ENCODE measurements at places on chromosomes 2 and 18. TPM values are rescaled to one million over a fixed set of nuclear protein-coding genes. Genes with fewer than 3 reads are reported as not detected.

Gene HOXD12
- polyA plus RNA-seq: not detected

Gene PDE11A
- polyA plus RNA-seq: 1.00 TPM

Gene GALR1
- 0.01 TPM for polyA plus RNA-seq

Gene CYP27A1
- polyA plus RNA-seq: 21.2 TPM

DNA sequence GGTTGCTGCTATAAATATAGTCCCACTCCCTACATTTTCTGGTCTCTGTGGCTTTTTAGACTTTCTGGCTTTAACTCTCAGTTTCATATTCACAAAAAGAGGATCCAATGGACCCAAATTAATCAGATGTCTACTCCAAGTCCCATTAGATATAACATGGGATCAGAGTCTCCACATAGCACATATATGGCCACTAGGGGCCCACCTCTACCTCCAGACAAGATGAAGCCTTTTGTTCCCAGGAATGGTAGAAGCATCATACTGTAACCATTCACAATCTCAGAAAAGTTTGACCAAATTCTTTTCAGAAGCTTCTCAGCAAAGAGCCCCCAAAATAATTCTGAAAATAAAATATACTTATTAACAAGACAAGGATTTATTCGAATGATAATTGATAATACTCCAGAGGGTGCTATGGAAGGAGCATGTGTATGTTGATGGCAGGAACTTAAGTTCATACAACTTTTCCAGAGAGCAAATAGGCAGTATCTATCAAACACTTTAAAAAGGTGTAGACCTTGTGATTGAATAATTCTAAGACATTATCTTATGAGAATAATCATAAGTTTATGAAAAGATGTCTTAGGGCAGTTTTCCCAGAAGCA is 382.3 kb upstream of the CRIM1 start:
- DNase-seq: no peak

DNA sequence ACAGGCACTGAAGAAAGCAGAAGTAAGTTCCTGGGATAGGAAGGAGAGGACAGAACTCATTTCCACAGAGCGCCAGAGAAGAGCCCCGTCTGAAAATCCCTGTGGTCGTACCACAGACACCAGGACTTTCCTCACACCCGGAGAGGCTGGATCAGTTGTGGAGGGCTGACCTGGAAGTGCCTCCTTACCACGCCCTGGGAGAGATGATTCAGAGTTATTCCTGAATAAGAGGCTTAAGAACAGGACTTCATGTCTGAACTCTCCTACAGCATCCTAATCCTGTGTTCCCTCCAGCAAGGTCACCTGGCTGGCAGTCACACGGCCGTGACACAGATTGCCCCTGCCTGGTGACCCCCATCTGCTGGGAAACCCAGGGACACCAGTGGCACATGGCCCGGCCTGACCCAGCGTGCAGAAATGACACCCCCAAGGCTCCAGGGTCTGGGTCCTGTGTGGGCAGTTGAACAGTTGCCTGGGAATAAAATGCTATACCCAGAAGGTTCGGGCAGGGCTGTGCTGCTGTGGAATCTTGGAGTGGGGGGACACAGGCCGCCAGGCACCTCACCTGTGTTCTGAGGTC is 105.9 kb downstream of the PXDN start:
- no peak for DNase-seq

DNA sequence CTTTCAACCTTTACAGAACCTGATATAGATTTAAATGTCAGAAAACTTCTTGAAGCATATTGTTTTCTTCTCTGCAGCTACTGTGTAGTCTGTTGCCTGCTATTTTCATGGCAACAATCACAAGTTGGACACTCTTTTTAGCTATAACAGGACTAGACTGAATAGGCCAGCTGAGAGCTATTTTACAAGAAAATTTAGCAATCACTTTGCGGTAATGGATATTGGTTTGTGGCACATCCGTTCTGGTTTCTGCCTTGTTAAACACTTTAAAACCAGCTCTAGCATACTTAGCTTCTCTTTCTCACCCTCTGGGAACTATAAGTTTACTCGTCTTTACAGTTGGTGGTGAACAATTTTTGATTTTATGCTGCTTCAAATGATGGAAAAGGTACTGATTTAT is 125.7 kb downstream of the MAP2 start:
- no peak for DNase-seq

DNA sequence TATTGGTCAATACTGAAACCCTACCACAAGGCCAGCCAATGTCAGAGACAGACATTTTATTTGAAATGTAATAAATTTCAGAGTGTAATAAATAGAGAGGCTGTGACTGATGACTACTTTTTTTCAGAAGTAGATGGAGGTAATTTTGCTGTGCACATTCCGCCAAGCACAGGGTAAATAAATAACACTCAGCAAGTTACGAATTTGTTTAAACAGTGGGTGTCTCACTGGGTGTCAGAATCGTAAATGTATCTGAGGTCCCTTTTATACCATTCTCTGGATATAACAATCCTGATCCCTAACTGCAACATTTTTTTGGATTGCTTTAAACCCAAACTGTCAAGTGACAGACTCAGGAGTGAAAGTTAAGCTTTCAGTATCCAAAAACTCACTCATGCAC is 74.1 kb downstream of the GATA6 start:
- DNase-seq: no peak

DNA sequence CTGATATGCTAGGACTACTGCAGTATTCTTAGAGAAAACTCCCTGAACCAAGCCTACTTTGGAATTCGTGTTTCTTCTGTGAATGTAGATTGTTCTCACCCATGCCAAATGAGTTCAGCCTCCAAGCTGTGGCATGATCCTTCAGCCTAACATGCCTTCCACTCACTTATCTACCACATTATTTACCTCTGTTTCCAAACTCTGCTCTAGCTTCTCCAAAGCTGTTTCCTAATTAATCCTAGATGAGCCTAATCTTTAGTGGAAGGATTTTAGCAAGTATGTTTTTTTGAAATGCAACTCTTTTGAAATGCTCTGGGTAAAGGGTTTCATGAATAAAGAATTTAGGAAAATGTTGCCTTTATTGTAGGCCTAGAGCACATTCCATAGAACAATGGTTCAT is 152.9 kb upstream of the MMADHC start:
- DNase-seq: no peak

DNA sequence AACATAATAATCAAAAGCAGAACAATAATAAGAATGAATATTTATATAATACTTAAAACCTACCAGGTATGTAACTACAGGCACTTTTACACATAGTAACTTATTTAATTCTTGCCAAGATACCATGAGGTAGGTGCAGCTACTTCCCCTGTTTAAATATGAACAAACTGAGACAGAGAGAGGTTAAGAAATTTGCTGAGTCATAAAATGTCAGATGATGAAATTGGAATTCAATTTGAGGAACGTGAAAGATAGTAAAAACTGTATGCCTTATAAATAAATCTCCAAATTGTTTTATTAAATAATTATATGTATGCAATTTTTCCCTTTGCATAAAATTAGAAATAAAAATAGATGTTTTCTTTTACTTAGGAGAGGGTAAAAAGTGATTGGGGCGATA is 1103.3 kb upstream of the NRXN1 start:
- no peak for DNase-seq

GRCh38 chr2:237935740-237936452 is 30.9 kb upstream of the UBE2F start:
- peak; percentile 13 for DNase-seq

DNA sequence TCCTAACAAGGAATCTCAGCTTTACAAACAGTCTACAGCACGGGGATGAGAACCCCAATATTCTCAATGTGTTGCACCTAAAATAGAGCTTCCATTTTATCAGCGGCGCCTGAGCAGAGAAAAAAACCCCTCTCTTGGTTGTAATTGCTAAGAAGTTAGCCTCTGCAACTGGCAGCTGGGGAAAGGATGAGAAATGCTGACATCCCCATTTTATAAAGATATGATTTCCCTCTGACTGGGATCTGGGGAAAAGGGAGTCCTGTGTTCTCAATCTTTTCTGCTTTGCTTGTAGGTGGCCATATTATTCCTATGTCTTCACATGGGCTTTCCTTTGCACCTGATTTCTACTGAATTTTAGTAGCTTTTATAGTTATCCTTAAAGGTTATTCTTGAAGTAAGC is 981.4 kb upstream of the DDX18 start:
- no peak for DNase-seq

Data from forelimb muscle (tissue), 1 donor.